Peyer's patch (tissue), 4 donors: ENCODE measurements at places on chromosomes 11 and 22.
A peak's percentile ranks its signal among the peaks of the same experiment; 100 is the strongest.

DNA sequence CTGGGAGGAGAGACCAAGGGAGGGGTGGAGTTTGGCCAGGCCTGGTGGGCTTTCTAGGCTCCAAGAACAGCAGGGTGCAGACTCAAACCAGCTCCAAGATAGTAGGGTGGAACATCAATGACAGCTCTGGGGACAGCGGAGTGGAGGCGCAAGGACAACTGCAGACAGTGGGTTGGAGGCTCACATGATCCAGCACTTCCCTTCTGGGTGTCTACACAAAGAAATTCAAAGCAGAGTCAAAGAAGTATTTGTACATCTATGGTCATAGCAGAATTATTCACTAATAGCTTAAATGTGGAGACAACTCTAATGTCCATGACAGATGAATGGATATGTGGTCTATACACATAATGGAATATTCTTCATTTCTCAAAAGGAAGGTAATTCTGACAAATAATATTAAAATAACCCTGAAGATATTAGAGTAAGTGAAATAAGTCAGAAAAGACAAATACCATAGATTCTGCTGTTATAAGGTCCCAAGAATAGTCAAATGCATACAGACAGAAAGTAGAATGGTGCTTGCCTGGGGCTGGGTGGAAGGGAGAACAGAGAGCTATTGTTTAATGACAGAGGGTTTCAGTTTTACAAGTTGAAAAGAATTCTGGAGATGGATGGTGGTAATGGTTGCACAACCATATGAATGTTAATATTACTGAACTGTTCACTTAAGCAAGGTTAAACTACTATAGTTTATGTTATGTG lies 5.5 kb upstream of the GAB4 start:
- no peak for DNase-seq

- DNase-seq: no peak
Measured at GRCh38 chr22:47564651-47565434, 802.4 kb downstream of the TBC1D22A start.

GRCh38 chr22:31350410-31350863 lies 4.3 kb upstream of the PATZ1 start:
- DNase-seq: no peak

DNA sequence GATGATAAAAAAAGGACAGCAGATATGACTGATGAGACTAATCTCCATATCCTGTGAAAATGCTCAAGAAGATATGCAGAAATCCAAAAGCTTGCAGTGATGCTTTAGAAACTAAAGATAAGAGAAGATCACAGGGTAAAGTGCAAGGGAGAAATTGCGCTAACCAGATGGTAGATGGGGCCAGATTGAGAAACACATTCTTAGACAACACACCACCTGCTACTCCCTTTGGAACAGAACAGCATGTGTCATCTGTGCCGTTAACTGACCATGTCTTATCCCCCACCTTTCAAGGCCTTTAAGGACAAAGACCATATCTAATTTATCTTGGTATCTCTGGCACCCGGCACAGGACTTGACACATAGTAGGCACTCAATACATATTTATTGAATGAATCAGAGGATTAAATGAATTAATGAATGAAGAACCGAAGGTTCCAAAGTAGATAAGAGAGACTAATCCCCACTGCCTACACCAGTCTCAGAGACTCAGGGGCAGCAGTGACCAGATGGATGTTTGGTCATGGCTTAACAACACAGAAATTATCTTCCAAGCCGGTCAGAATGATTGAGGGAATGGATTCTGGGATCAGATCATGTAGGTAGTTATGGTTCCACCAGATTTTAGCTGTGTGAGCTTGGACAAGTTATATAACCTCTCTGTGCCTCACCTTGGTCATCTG lies 12.3 kb upstream of the P2RY2 start:
- DNase-seq: peak; percentile 48

- DNase-seq: peak; percentile 51
Measured at GRCh38 chr22:38298312-38299005, 18.8 kb downstream of the CSNK1E start.

- no peak for DNase-seq
Measured at GRCh38 chr11:122874991-122875390, 7.6 kb upstream of the JHY start.

- DNase-seq: no peak
Measured at GRCh38 chr22:36222887-36223450, 16.4 kb downstream of the APOL2 start.

- DNase-seq: no peak
Measured at GRCh38 chr11:86743223-86744118, 56.9 kb upstream of the PRSS23 start.

DNA sequence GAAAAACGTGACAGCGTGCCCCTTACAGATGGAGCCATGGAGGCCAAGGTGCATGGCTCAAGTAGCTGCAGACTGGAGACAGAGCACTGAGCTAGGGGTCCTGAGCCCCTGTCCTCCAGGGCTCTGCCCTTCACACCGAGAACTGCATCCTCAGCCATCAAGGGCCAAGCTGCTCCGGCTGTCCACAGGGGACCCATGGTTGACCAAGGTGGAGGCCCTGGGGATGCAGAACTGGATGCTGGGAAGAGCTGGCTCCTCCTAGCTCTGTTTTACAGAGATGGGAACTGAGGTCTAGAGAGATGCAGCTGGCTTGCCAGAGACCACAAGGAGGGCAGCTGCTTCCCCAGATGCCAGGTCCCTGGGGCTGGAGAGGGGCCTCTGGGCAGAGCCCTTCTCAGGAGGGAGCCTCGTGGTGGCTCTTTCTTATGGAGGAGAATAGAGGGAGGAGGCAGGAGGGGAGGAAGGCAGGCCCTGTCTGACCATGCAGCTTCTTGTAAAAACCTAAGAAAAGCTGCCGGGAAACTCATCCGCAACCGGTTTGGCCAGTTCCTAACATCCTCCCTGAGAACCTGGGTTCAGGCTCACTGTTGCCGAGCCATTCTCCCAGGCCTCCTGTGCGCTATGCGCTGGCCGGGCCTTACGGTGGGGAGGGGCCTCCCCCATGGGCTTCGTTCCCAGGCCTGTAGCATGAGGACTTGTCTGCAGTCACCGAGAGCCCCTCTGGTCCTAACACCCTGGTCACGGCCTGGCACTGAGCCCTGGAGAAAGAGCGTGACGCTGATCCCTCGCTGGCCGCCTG lies 80.6 kb downstream of the WNT7B start:
- DNase-seq: no peak

DNA sequence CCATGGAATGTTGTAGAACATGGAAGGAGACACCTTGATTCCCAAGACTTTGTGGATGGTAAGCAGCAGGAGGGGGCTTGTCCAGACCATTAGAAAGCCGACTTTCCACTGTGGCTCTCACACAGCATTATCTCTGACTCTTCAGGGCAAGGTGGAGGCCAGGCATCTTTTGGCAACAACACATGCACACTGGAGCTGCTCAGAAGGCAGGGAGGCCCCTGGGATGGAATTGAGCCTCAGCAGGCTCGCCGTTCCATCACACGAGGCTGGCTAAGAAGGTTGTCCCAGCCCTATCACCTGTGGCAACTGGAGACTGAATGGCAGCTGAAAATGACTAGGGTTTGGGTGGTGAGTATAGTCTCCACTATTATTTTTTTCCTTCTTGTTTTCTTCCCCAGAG lies 76.3 kb upstream of the TMEM45B start:
- DNase-seq: no peak

GRCh38 chr11:14318581-14318981 lies 40.4 kb downstream of the RRAS2 start:
- no peak for DNase-seq

GRCh38 chr11:45736424-45736823 lies 68.5 kb upstream of the SLC35C1 start:
- no peak for DNase-seq

DNA sequence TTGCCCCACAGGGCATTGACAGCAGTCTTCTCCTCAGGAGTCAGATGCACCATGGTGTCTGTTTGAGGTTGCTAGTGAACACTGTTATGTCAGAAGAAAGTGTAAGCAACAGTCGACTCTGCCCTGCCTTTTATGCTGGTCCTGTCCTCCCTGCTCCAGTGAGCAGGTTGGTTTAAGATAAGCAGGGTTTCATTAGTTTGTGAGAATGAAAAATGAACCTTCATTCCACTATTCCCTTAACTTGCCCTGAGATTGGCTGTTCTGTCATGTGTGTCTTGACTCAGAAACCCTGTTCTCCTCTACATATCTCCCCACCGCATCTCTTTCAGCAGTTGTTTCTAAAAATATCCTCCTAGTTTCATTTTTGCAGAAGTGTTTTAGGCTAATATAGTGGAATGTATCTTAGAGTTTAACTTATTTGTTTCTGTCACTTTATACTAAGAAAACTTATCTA lies at the start of gene HBD:
TSS of gene HBD (minus strand) at position 103 of the 454 bp plus-strand sequence. CDS start at position 53, 50 bp downstream.
- DNase-seq: no peak

DNA sequence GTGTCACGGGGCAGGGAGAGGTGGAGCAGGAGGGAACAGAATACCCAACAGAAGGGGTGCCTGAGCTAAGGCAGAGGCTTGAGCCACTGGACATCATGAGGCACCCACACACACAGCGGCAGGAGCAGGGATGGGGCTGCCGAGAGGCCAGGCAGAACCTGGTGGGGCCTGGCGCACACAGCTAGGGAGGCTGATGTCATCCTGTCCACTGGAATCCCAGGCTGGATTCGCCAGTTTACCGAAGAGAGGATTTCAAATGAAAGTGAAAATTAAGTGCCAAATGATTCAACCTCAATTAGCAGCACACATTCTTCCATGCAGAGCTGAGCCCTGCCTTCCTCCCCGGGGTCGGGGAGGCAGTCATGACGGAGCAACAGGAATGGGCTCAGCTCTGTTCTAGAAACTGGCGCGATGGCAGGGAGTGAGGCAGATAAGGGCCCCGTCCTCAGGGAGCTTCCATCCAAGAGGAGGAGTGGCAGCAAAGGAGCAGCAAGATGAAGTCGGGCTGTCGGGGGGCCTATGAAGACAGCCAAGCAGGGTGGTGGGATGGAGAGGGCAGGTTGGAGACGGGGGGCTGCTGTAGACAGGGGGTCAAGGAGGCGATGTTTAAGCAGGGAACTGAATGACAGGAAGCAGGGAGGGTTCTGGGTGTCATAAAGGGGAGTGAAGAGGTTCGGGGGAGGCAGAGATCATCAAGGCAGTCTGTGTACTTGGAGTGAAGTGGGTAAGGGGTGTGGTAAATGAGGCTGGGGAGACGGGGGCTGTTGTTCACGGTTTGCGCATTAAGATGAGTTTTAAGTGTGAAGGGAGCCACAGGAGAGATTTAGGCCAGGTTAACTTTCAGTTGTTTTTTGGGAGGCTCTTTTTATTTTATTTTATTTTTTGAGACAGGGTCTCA lies 6.4 kb downstream of the RAC2 start:
- DNase-seq: peak; percentile 44

DNA sequence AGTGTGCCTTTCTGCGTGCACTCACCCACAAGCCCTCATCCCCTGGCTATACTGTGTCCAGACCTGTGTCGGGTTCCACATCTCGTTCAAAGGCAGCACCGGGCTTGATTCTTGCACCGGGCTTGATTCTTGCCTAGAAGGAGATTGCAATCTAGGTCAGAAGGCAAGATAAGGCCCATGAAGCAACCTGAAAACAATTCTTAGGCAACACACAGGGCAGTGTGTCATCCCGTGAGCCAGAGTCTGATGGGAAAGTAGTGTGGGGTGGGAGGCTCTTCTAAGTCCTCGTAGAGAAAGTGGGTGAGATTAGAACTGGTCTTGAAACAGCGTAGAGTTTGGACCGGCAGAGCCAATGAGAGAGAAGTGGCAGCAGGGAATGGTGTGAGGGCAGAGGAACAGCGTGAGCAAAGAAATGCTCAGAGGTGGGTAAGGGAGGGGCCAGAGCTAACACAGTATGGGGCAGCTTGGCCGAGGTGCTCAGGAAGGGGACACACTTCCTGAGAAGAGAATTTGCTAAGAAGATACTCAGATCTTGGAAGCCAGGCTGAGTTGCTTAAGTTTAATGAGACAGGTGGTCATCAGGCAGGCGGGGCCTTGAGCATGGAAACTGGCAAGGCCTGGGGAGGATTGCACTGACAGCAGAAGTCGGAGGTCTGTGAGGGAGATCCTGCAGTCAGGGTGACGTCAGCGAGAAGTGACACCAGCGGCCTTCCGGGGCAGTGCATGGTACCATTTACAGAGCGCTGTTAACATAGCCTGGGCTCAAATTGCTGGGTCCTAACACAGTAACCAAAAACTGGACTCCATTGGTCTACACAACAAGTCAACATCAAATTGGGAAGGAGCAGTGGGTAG lies 40.7 kb upstream of the DKK3 start:
- no peak for DNase-seq

- peak; percentile 34 for DNase-seq
Measured at GRCh38 chr11:125088576-125089455, 22.6 kb downstream of the TMEM218 start.

DNA sequence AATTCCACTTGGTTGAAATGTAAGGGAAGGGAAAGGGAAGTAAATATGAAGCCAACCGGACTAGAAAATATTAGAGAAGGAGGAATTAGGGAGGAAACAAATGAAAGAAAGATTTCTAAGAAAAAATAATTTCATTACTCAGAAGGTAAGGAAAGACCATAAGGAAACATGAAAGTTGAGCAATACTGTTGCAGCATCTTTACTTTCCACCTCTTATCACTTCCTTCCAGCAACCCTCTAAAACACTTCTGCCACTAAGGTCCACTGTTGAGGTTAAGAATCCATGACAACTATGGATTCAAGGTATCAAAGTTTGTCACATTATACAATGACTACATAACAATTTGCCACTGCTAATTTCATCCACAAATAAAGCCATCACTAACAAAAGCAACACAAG lies 308.6 kb downstream of the DLG2 start:
- no peak for DNase-seq

DNA sequence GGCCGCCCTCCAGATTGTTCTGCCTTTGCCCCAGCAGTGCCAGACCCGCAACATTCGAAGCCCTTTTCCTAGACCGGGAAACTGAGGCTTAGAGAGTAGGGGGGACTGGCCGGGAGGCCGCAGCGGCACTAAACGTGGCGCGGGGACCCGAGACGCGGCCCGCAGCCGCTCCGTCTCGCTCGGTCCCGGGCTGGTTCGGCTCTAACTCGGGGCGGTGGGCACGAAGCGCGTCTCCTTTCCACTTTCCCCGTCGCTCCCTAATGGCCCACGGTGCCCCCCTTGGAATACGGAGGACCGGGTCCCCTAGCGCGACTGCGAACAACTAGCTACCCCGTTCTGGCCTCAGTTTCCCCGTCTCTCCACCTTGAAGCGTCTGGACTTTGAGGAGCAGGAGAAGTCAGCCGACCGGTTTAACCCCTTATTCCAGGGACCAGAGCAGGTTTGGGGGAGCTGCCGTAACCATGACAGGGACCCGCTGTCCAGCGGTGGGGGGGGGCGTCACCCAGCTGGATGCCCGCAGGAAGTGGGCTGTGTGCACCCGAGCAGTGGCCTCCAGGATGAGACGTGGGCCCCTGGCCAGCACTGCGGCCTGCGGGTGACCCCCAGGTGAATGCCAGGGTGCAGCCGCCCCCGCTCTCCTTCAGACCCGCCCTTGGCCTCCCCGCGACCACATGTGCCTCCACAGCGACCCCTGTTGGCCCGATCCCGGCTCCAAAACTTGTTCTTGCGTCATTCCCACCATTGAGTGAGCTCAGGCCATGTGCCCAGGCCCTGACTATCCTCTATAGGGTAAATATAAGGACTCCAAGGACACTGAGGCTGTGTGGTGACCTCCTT lies 1.1 kb downstream of the CDC42EP1 start:
- DNase-seq: peak; percentile 95

DNA sequence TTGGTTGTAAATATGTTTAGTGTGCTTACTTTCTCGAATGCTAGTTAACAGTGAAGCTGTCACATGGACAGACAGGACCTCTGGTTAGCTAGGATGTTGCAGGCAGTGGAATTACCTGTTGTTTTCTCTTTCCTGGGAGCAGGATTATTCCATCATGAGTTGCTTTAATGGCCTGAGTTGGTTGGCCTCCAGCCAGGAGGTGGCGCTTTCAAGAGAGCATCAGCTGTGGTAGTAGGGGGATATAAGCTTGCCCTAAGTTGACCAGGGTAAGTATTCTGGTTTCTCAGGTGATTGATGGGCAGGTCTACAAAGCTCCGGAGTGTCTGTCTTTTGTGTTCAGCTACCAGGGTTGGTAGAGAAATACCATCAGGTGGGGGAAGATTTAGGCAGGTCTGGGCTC lies 43.5 kb downstream of the NELL1 start:
- no peak for DNase-seq
